ENCODE measurements at places on chromosomes 3 and 15. TPM values are rescaled to one million over a fixed set of nuclear protein-coding genes. Genes with fewer than 3 reads are reported as not detected.
A peak's percentile ranks its signal among the peaks of the same experiment; 100 is the strongest.

DNA sequence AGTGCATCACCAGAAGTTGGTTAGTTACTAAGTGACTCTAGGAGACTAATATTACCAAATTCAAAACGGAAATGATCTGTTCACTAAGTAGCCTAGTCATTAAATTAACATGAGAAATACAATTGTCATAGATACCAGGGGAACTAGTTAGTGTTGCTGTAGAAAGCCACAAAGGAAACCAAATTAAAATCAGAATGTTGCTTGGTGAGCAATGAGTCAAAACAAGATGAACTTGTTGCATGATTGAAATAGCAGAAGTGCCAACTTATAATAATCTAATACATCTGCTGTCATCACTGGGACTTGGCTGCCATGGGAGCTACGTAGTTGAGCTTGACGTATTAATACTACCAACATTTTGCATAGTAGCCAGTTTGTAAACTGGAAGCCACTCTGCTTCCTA, 458.1 kb downstream of the DIPK2A start:
- no peak for DNase-seq
- H3K27ac ChIP-seq: no peak overlapping the region
- H3K27me3 ChIP-seq: no peaks in the 10 kb centered on the region
- no peak overlapping the region for H3K4me3 ChIP-seq

GRCh38 chr3:184696697-184697096, 15.2 kb downstream of the MAGEF1 start:
- H3K27ac ChIP-seq: peak overlapping the region; percentile 7
- no peak overlapping the region for H3K4me3 ChIP-seq
- no peaks in the 10 kb centered on the region for H3K36me3 ChIP-seq
- no peak for DNase-seq
- no peaks in the 10 kb centered on the region for H3K27me3 ChIP-seq

DNA sequence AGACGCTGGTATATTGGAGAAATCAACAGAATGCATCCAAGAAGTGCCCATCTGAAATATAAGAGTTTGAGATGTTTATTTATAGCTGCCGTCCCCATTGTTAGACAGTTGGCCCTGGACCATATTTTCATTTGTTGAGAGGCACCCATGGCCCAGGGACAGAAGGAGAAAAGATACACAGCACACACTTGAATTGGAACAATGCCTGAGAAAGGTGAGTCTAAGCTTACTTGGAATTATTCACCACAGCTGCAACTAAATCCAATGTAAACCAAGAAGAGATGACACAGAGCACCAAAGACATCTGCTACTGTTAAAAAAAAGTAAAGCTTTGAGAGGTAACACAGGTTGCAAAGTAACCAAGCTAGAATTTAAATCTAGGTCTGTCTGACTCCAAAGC, 525.5 kb upstream of the NAALADL2 start:
- no peaks in the 10 kb centered on the region for H3K4me1 ChIP-seq
- no peaks in the 10 kb centered on the region for H3K27me3 ChIP-seq
- no peaks in the 10 kb centered on the region for H3K36me3 ChIP-seq
- DNase-seq: no peak
- H3K4me3 ChIP-seq: no peak overlapping the region
- H3K27ac ChIP-seq: no peak overlapping the region

GRCh38 chr3:181565416-181565815, 146.3 kb upstream of the SOX2 start:
- no peaks in the 10 kb centered on the region for H3K36me3 ChIP-seq
- no peaks in the 10 kb centered on the region for H3K4me1 ChIP-seq
- H3K4me3 ChIP-seq: no peak overlapping the region
- H3K27ac ChIP-seq: no peak overlapping the region

DNA sequence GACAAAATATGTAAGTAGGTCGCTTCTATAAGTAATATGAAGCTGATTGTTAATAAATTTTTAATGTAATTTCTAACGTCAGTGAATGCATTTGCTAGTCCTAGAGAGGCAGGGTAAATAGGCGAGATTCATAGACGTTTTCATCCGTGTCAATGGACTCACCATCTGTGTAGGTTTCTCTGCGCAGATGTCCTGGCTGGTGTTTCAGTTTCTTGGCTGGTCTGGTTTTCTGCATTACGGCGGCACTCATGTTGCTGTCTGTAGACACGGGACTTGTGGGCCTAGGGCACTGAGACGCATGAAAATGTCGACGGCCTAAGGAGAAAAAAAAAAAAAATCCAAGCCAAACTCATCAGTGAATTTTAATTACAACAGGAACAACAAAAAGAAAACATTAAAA, 1153.3 kb downstream of the ROBO1 start:
- H3K27ac ChIP-seq: no peak overlapping the region
- no peak overlapping the region for H3K4me3 ChIP-seq
- H3K4me1 ChIP-seq: no peaks in the 10 kb centered on the region
- no peaks in the 10 kb centered on the region for H3K27me3 ChIP-seq

DNA sequence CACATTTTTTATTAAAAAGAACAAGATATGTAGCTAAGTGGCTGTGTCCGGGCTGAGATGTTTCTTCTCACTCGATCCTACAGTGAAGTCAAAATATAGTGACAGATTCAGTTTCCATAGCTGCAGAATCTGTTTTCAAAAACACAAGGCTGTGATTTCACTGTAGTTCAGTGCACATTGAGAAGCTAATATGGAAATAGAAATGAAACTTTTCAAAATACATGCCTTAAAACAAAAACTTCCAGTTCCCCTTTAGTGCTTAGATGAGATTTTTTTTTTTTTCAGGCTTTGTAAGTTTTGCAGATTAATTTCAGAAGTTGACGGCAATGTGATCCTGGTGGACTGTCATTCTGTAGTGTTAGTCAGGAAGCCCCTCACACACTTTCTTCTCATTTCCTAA, 23.8 kb upstream of the TRAK1 start:
- peak overlapping the region; percentile 70 for H3K27ac ChIP-seq
- no peak for DNase-seq
- no peak overlapping the region for H3K4me3 ChIP-seq
- H3K4me1 ChIP-seq: peaks cover 9% of the 10 kb centered on the region

GRCh38 chr3:111739311-111739911, 119.7 kb upstream of the PHLDB2 start:
- DNase-seq: no peak
- H3K4me3 ChIP-seq: no peak overlapping the region
- H3K4me1 ChIP-seq: peaks cover 4% of the 10 kb centered on the region
- peak overlapping the region; percentile 80 for H3K27ac ChIP-seq
- no peaks in the 10 kb centered on the region for H3K36me3 ChIP-seq

GRCh38 chr15:32657198-32657883, 15.8 kb downstream of the SCG5 start:
- no peaks in the 10 kb centered on the region for H3K27me3 ChIP-seq
- H3K36me3 ChIP-seq: peaks cover 12% of the 10 kb centered on the region
- peaks cover 4% of the 10 kb centered on the region for H3K4me1 ChIP-seq
- DNase-seq: no peak
- H3K4me3 ChIP-seq: no peak overlapping the region
- H3K27ac ChIP-seq: no peak overlapping the region

GRCh38 chr3:38840987-38841386, 25.0 kb upstream of the SCN10A start:
- H3K27me3 ChIP-seq: no peaks in the 10 kb centered on the region
- H3K4me3 ChIP-seq: no peak overlapping the region

GRCh38 chr3:13525827-13526625, 22.9 kb upstream of the FBLN2 start:
- no peaks in the 10 kb centered on the region for H3K4me1 ChIP-seq
- H3K27ac ChIP-seq: no peak overlapping the region
- H3K27me3 ChIP-seq: no peaks in the 10 kb centered on the region
- no peak overlapping the region for H3K4me3 ChIP-seq

DNA sequence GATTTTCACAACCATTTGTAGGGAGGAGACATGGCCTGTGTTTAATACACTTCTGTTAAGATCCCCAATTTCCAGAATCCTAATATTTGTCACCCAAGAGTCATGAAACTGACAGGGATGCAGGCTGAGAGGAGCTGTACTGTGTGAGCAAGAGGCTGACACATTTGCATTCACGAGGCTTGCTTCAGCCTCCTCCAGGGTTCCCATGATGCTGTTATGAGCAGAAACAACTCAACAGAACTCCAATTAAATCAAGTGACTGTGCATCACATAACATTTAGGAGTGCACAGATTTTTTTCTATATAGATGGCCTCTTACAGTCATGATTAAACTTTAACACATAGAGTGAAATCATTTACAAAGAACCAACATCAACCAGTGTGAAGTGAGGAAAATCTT, 292.3 kb upstream of the STT3B start:
- no peak overlapping the region for H3K27ac ChIP-seq
- no peaks in the 10 kb centered on the region for H3K36me3 ChIP-seq
- DNase-seq: no peak
- H3K4me3 ChIP-seq: no peak overlapping the region

DNA sequence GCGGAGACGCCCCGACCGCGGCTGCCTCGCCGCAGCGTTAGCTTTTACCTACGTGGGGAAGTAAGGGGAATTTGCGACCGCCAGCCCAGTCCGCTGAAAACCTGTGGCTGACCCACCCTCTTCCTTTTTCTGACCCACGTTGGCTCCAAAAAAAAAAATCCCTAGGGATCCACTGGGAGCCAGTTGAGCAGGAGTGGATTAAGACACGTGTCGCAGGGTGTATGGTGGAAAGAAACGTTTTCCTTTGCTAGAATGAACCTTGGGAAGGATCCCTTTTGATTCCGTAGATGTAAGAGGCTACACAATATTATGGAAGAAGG, 575 bp upstream of the PCYT1A start:
- no peaks in the 10 kb centered on the region for H3K36me3 ChIP-seq
- peaks cover 2% of the 10 kb centered on the region for H3K4me1 ChIP-seq
- H3K4me3 ChIP-seq: peak overlapping the region; percentile 99
- DNase-seq: no peak

DNA sequence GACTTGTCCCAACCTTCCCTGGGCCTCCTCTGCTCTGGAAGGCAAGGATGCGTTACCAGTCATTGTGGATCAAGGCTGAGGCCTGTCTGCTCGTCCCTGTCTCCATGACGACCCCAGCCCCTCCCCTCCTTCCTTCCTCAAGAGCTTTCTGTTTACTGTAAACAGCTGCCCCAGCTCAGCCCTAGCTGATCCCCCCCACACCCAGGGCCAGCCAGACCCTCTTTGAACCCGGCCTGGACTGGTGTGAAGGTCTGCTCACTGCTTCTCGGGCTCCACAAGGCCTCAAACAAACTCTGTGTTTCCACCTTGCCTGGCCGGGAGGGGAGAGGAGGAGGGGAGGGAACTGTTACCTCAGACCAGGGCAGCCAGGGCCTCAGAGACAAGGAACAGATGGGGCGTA, 16.9 kb downstream of the VPS18 start:
- peak overlapping the region; percentile 17 for H3K27ac ChIP-seq
- H3K36me3 ChIP-seq: no peaks in the 10 kb centered on the region
- H3K4me1 ChIP-seq: peaks cover 42% of the 10 kb centered on the region
- H3K4me3 ChIP-seq: no peak overlapping the region
- H3K27me3 ChIP-seq: no peaks in the 10 kb centered on the region

- H3K4me1 ChIP-seq: no peaks in the 10 kb centered on the region
- no peaks in the 10 kb centered on the region for H3K27me3 ChIP-seq
- no peak overlapping the region for H3K27ac ChIP-seq
Measured at GRCh38 chr15:70995383-70995970, 102.9 kb downstream of the LRRC49 start.

DNA sequence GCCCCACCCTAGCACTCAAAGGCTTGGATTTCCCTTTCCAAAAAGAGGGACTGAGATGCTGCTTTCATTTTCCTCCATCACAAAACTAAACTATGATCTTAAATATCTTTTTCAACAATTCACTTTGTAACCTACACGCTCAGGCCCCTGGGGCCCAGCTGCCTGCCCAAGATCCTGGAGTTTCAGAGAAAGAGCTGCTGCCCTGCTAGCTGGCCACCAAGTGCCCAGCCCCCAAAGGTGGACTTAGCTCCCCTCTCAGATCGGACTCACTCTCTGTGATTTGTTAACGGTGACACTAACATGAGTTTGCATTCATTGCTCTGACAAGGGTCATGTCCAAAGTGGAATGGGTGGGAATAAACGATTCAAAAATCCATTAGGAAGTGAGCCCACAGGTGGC, 119.6 kb upstream of the SMAD3 start:
- no peak overlapping the region for H3K27ac ChIP-seq
- H3K27me3 ChIP-seq: no peaks in the 10 kb centered on the region
- H3K36me3 ChIP-seq: no peaks in the 10 kb centered on the region
- DNase-seq: no peak
- H3K4me3 ChIP-seq: no peak overlapping the region

DNA sequence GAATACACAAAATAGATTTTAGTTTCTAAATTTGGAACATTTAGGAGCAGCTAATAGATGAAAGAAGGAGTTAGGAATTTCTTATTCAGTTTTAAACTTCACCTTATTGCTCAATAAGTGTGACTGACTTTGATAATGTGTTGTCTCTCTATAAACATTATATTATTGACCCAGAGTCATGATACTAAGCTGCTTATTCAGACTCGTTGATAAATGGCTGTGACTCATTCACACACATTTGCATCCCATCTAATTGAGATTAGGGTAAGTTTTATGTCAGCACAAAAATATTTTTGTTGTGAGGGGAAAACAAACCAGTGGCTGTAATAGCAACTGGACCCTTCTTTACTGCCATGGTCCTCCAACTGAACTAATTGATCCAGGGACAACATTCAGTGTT, 137.6 kb downstream of the GOLIM4 start:
- H3K4me3 ChIP-seq: no peak overlapping the region
- no peak overlapping the region for H3K27ac ChIP-seq

Gene B4GALT4
- polyA plus RNA-seq: 15.2 TPM

Gene NTRK3
- 5.8 TPM for polyA plus RNA-seq

Gene TTLL13
- 0.32 TPM for polyA plus RNA-seq

Gene DUOXA2
- polyA plus RNA-seq: 0.23 TPM

Gene DENND4A
- 15.9 TPM for polyA plus RNA-seq

Gene PTPRG
- 4.1 TPM for polyA plus RNA-seq

Gene FOXL2NB
- polyA plus RNA-seq: 0.05 TPM

Gene HRG
- polyA plus RNA-seq: 0.02 TPM

Gene NEDD4
- 4.4 TPM for polyA plus RNA-seq

Gene SLC12A8
- polyA plus RNA-seq: 0.80 TPM

Gene CCDC39
- polyA plus RNA-seq: 0.02 TPM

Gene RETNLB
- polyA plus RNA-seq: 0.09 TPM

All from thymus (tissue), 14 donors.